ENCODE measurements at places on chromosomes 13 and 19. TPM values are rescaled to one million over a fixed set of nuclear protein-coding genes. Genes with fewer than 3 reads are reported as not detected.

OLFM2 gene
- total RNA-seq: 10.6 TPM

DNA sequence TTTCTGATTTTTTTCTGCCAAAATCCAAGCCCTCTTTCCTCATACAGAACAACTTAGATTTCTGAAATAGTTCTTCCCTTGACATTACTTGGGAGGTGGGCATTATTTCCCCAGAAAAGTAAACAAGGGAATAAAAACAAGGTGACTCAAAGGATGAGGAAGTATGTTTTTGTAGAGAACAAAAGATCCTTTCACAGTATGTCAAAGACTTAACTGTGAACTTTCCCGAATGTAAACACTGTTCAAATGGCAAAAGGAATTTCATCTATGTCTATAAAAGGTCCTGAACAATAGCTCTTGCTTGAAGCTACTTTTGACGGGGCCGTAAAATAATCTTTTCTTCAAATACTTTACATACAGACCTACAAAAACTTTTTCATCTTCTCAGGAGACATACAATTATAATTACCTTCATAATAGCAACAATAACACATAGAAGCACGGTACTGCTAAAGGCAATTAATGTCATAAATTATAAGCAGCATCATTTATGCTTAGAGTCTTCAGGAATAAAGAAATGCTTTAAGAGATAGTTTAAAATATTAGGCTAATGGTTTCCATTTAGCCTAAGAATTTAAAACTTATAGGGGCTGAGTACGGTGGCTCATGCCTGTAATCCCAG lies 191.1 kb downstream of the RGCC start:
- DNase-seq: no peak

- DNase-seq: no peak
Measured at GRCh38 chr13:77583581-77583980, 48.1 kb downstream of the SCEL start.

GRCh38 chr13:38766799-38767198 lies 79.9 kb downstream of the FREM2 start:
- DNase-seq: no peak

DNA sequence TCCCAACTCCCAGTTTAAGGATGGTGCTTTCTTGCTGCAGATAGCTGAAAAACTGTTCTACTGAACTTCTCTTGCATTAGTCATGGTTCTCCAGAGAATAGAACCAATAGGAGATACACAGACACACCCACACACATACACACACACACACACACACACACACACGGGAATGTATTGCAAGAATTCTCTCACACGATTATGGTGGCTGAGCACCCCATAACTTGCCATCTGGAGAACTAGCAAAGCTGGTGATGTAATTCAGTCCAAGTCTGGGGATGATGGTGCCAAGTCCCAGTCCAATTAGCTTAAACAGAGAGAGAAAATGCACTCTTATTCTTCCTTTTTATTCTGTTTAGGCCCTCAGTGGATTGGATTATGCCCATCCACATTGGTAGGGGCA lies 643.9 kb downstream of the DIAPH3 start:
- DNase-seq: no peak

USP12 gene
- total RNA-seq: 11.3 TPM

DNA sequence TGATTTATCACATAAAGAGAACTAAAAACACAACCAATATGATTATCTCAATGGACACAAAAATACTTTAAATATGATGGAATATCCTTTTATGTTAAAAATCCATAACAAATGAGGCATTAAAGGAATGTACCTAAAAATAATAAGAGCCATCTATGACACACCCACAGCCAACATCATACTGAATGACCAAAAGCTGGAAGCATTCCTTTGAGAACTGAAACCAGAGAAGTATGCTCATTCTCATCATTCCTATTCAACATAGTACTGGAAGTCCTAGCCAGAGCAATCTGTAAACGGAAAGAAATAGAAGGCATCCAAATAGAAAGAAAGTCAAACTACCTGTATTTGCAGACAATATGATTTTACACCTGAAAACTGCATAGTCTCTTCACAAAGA lies 671.0 kb downstream of the SLITRK1 start:
- DNase-seq: no peak

RSPH6A gene
- total RNA-seq: 0.50 TPM

GRCh38 chr13:30332456-30333143 lies 25.2 kb upstream of the KATNAL1 start:
- DNase-seq: no peak

SELENOV gene
- total RNA-seq: not detected

DNA sequence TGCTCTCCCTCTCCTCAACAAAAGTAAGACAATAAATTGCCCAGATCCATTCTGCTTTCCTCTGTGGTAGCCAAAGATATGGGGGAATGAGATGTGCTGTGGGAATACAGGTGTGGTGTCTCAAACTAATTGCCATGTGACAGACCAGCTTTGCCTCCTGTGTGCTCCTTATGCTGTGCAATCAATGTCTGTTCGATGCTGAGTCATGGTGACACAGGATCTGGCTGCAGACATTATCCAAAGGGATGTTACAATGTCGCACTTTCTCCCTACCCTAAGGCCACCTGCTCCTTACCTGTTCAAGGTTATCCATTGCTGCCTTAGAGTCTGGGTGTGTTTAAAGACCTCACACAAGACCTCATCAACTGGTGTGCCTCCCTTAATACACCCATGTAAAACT lies 32.5 kb downstream of the FGF14 start:
- DNase-seq: no peak

RTBDN gene
- 1.1 TPM for total RNA-seq

GRCh38 chr13:73945871-73946270 lies 188.3 kb downstream of the KLF12 start:
- DNase-seq: peak; percentile 23

THSD8 gene
- total RNA-seq: not detected

GRCh38 chr13:27570906-27571305 lies 49.4 kb downstream of the LNX2 start:
- DNase-seq: no peak

- DNase-seq: no peak
Measured at GRCh38 chr19:13814550-13814949, 19.3 kb downstream of the ZSWIM4 start.

RDH8 gene
- total RNA-seq: not detected

GRCh38 chr13:23777575-23777870 lies 111.7 kb downstream of the MIPEP start:
- DNase-seq: no peak
